BJ (cell line): ENCODE measurements at places on chromosomes 11 and 22.

DNA sequence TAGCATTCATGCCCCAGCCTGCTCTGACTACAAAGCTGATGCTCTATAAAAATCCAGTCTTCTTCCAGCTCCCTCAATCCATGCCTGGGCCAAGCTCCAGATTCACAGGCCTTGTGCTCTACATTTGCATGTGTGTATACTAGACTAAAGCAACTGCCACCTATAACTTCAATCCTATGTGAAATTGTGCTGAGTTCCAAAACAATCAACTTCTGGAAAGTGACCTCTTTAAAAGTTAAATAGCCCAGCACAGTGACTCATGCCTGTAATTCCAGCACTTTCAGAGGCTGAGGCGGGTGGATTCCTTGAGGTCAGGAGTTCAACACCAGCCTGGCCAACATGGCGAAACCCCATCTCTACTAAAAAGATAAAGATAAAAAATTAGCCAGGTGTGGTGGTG, 114.3 kb upstream of the ZC3H12C start:
- DNase-seq: no peak

DNA sequence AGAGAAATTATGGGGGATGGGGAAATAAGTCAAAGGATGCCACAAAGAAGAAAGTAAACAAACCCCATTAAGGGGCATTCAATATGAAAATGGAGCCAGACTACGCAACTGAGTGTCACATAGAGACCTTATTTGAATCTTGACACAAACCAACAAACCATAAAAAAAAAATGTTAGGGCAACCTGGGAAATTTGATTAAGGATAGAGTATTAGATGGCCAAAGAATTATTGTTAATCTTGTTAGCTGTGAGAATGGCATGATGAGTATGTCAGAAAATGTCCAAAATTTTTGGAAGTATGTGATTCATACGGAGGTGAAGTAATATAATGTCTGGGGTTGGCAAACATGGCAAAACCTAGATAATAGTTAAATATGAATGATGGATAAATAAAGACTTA, 322.1 kb upstream of the MPPED2 start:
- no peak for DNase-seq

DNA sequence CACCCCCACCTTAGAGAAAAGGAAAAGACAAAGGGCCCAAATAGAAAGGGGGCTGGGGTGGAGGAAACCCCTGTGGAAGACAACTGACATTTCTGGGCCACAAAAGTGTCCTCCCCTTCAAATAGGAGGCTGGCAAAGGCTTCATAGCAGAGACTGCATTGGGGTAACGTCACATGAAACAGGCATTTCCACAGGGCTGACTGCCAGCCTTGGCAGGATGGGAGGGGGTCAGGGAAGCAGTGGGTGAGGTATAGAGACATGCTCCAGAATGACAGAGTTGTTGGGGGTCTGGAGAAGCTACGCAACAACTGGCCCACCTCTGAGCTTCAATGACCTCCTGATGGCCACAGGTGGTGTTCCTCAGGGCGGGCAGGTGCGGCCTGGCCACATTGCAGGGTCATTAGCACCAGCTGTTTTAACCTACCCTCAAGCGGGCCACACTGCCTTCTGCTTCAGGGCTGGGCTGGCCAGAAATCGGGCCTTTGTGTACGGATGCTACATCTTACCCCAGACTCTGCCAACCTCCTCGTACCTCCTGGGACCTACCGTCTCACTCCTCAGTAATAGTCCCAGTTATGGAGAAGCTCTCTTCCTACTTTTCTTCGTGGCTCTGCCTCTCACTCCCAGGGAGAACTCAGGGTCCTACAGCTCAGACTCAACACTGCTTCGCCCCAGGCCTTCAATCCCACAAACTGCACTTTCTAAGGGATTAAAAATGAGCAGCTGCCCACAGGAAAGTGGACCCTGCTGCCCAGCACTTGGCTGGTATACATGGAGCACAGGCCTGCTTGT, 160.0 kb upstream of the NCAM1 start:
- DNase-seq: no peak

DNA sequence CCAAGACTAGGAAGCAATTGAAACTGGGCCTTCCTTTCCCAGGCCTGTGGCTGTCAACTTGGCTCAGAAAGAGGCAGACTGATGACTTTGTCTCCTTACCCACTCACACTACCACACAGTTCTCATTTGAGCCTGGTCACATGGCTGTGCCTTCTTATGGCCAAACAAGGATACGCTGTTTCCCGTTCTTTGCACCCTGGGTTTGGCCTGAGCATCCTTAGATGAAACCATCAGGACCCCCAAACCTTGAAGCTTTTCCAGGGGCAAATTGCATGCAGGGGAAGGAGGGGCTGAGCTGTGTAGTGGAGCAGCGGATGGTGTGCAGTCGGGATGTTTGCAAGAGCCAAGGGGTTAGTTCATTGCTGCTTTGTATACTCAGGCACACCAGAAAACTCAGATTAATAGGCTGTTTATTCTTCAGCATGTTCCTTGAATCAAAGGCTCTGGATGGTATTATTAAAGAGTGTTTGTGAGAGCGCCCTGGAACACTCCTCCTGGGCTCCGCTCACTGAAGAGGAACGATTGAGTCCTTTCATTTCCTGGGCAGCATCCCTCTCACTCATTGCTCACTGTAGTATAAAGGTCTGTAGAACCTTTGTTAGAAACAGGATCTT, 69.8 kb downstream of the ARFGAP2 start:
- DNase-seq: no peak

DNA sequence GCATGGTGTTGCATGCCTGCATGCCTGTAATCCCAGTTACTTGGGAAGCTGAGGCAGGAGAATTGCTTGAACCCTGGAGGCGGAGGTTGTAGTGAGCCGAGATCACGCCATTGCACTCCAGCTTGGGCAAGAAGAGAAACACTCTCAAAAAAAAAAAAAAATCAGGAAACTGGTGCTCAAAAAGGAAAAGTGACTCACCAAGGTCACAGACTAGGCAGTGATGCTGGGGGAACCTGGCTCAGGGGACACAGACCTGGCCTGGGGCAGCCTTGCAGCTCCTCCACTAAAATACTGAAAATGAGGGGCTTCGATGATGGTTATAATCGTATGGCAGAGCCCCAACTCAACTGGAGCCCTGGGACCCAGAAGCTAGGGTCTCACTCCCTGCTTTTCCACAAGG, 8.1 kb upstream of the SLC35E4 start:
- DNase-seq: no peak

DNA sequence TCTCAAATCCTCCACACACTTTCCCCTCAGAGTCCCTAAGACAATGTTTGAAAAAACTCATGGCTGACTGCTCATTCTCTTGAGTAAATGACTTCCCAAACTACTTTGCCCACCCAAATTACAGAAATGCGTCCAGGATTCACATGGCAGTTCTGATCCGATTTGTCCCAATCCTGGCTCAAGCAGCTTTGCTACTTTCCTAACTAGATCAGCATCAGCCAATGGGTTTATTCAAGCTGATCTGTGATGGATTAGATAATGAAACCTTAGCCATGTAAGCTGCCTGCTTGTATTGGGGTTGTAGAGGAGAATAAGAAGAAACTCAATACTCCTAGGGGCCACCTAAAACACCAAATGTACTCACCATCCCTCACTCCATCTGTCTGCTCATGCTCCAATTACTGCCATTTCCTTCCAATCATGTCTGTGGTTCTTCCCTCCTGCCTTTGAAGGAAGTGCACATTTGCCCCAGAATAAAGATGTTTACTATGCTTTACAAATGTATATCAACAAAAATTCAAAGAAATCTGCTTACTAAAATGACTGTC, 6.9 kb downstream of the RBFOX2 start:
- DNase-seq: no peak

GRCh38 chr11:80702264-80702663, 1261.4 kb upstream of the TENM4 start:
- no peak for DNase-seq

- no peak for DNase-seq
Observed at GRCh38 chr22:47127441-47127871, 365.0 kb downstream of the TBC1D22A start.

GRCh38 chr11:45818961-45819605, 14.1 kb downstream of the SLC35C1 start:
- DNase-seq: no peak

DNA sequence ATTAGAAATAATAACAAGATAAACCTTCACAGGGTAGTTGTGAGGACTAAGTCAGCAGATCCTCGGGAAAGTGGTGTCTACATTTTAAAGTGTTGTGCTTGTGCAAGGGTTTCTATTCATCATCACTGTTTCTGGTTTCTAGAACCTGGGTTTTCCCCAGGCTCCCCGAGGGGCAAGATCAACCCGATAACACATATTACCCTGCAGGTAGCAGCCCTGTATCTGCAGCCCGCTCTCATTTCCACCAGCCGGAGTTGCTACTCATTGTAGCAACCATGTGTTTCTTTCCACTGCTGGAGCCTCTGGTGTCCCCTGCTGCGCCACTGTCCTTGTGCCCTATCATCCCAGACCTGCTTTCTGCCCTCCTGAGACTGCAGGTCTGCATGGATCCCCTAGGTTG, 67.0 kb downstream of the MIAT start:
- no peak for DNase-seq

DNA sequence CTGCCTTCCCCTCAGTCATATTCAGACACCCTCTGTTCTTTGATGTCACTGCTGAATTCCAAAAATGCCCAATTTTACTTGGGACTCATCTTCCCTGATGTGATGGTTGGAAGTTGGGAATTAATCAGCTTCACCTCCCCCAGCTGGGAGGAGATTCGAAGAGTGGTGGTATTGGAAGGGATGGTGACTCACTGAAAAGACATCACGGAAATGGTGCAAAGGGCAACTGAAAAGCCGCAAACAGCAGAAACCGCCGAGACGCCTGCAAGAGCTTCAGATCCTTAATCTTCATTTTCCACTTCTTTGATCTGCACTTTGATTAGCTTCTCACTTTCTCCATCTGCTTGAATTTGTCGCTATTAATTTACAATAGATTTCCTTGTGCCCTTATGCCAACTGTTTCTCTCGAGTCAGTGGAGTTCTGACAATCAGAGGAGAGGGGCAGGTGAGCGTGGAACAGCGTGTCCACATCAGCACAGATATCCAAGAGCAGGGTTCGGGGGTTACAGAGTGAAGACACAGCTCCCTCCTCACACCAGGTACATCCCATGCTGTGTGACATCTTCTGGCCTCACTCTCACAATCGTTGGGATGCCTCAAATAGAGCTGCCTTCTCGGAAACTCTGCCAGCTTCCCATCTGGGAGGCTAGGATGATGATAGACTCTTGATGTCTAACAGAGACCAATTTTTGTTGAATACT, 325.4 kb downstream of the BRD1 start:
- DNase-seq: no peak

GRCh38 chr11:66317322-66317722, 478 bp upstream of the CD248 start:
- no peak for DNase-seq

DNA sequence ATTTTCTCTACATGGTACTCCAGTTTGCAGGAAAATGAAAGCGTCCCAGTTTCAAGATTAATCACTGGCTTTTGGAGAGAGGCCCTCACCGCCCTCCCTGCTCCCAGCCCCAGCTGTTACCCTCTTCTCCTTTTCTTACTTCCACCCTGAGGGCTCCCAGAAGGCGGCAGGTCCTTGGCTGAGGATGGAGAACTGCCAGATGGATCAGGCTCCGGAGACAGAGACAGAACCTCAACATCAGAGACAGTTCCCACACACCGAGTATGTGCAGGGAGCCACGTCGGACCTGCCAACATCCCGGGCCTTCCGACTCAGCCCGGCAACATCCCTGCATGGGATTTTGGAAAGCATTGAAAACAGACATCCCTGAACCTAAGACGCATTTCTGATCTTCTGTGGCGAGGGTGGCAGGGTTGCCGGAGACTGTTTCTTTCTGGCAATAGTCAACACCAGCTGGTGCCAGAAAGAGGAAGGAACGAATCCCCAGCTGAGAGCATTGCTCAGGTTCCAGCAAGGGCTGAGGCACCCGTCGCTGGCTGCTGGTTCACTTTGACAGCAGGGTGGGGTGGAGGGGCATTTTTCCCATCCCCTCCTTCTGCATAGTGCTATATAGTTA, 467.1 kb downstream of the MIAT start:
- DNase-seq: no peak

- DNase-seq: no peak
Observed at GRCh38 chr11:97622795-97623194, 1233.0 kb downstream of the JRKL start.

GRCh38 chr11:23480736-23481135, 620.5 kb upstream of the CCDC179 start:
- DNase-seq: no peak

GRCh38 chr11:9601876-9602199, 28.4 kb downstream of the WEE1 start:
- DNase-seq: no peak

DNA sequence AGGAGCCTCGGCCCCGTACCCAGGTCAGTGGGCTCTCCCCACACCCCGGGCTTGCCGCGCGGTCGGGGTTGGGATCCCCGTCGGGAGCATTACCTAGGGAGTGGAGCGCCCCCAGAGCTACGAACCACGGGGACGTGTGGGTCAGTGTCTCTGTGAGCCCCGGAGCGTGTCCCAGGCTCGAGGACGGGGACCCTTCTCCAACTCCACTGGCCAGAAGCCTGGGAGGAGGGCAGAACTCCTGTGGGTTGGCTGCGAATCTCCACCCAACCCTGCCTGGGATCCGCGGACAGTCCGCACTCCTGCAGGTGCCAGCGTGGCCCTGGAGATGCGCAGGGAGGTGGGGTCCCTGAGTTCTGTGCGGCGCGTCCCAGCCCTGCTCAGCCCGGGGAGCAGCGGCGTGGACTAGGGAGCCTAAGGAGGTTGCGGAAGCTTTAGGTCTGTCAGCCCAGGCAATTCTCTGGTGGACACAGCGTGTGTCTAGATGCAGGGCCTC, 346 bp downstream of the PPFIBP2 start:
- no peak for DNase-seq

- DNase-seq: no peak
Observed at GRCh38 chr11:67213178-67213621, 53.1 kb upstream of the GRK2 start.

GRCh38 chr11:86749821-86750401, 50.4 kb upstream of the PRSS23 start:
- DNase-seq: no peak

DNA sequence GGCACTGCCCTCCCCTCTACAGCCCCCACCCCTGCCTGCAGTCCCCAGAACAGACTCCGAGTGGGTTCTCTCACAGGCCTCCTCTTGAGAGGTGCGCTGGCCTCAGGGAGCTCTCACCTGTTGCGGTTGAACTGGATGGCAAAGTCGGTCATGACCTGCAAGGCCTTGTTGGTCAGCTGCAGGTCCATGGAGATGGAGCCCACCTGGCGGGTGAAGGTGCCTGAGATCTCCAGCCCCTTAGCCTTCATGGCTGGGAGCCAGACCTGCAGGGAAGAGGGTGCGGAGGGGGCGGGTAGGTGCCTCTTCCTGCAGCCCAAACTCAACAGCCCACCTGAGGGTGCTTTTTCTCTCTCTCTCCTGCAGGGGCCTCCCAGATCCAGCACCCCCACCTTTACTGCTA, 18.7 kb upstream of the RASL10A start:
- DNase-seq: no peak
